ENCODE measurements at places on chromosomes 2 and 18. TPM values are rescaled to one million over a fixed set of nuclear protein-coding genes. Genes with fewer than 3 reads are reported as not detected.

Gene DQX1
- not detected for total RNA-seq

Gene POTEE
- 32.4 TPM for total RNA-seq

Gene DPYSL5
- total RNA-seq = 3.0 TPM

Gene MDH1B
- 0.93 TPM for total RNA-seq

Gene PDE11A
- 0.04 TPM for total RNA-seq

Gene C2orf72
- 0.40 TPM for total RNA-seq

Gene GRB14
- total RNA-seq = 0.53 TPM

Gene RAX
- total RNA-seq = not detected

Gene GCKR
- not detected for total RNA-seq
